ENCODE measurements at places on chromosomes 4 and X.

DNA sequence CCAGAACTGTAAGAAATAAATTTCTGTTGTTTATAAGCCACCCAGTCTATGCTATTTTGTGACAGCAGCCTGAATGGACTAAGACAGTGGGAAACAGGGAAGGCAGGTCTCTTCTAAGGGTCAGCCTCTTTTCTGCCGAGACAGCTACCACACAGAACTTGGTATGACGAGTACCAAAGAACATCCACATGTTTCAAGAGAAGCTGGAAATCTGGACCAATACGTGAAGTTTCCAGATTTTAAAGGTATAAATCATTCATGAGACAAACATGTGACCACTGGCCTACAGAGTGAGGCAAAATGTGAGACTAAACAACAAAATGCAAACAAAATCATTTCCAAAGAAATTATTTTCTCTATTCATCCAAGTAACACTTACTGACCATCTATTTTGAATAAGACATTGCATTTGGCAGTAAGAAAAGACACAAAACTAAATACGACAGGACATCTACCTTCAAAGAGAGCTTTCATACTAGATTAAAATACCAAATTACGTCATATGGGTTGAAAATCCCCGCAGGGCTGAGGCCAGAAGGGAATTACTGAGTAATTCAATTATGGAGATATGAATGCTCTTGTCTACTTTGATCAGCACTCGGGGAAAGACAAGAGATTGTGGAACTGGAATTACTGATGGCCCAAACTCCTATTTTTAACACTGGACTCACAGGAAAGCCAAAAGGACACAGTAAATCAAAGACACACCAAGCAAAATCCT lies 7.2 kb downstream of the SCARB2 start:
- DNase-seq: no peak

GRCh38 chr4:1945124-1945895 lies 63.5 kb downstream of the NELFA start:
- no peak for DNase-seq

- DNase-seq: no peak
These were observed 378.9 kb downstream of the SMARCA1 start for GRCh38 chrX:129144172-129145038.

- DNase-seq: no peak
These were observed 12.3 kb downstream of the CCDC160 start for GRCh38 chrX:134249241-134249640.

DNA sequence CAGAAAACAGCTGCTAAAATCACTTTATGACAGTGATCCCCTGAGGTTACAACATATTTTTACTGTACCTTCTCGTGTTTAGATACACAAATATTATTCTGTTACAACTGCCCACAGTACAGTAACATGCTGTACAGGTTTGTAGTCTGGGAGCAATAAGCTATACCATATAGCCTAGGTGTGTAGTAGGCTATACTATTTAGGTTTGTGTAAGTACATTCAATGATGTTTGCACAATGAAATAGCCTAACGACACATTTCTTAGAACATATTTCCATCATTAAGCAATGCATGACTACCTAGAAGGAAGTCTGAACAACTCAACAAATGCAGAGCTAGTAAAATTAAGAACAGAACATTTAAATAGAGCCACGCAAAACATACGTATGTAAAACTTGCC lies 112.7 kb downstream of the ZAR1 start:
- no peak for DNase-seq

DNA sequence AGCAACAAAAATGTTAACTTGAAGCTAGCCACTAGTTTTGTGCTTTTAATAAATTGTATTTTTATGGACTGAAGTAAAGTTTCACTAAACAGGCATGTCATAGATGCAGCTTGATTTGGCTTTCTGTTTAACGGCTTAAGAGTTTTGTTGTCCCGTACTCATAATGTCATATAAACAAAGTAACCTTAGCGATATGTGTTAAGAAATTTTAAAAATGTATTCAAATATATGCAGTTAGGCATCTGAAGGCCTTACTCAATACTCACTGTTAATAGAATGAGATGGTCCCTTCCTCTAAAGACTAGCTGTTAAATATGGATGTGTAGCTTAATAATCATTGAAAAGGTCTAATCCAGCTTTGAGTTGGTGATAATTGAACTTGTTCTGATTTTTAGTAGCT lies 1.0 kb upstream of the SCLT1 start:
- DNase-seq: no peak

GRCh38 chr4:21307709-21308108 lies 607.5 kb downstream of the PACRGL start:
- DNase-seq: no peak

GRCh38 chr4:1047976-1048772 lies 36.7 kb downstream of the FGFRL1 start:
- DNase-seq: no peak

DNA sequence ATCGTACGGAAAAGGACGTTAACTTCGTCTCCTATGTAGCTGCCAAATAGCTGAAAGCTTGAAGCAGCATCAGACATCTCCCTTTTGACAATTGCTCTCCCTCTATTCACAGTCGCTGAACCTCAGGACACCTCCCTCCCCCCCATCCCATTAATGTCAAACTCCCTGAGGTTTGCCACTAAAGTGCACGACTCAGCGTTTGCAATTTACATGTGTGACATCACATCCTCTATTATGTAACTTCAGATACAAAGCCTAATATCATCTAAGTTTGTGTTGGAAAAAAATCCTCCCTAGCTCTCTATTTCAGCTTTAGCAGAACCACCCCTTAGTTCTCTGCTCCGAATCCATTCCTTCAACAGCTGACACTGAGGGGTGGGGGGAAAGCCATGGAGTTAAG lies 5.5 kb upstream of the NR3C2 start:
- no peak for DNase-seq

DNA sequence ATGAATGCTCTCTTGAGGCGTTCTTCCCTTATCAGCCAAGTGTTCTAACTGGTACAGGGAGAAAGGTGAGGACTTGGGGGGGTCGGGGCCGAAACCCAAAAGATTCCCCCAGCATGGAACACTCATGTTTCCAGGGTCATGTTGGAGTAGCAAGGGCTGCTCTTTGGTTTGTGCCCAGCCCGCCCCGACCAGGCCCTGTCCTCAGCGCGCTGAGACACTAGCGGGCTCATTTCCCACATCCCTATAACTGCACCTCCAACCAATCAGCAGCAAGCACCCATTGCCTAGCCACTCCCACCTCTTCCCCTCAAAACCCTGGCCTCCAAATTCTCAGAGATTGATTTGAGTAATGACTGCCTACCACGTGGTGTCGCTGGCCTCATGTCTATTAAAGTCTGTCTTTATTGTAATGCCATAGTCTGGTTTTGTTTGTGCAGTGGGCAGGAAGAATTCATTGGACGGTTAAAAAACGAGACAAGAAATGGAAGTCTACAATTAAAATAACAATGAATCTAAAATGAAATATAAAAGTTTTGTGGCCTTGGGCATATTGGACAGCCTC lies 1928.4 kb downstream of the STIM2 start:
- no peak for DNase-seq

DNA sequence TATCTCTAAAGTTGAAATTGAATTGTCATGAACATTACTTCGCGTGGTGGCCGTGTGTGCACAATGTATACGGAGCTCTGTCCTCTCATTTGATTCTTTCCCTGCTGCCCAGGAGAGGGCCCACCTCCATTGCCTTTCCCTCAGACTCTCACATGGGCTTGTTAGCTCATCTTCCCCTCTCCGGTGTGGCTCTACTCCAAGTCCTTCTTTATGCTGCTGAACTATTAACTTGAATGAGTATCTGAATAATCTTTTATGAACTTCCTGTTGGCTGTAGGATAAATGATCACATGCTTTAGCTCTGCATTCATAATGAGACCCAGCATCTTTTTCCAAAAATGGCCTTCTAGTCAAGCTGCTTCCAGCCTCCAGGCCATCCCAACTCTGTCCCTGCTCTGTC lies 68.8 kb upstream of the CLNK start:
- peak; percentile 36 for DNase-seq

GRCh38 chrX:77749695-77750094 lies 36.3 kb downstream of the ATRX start:
- DNase-seq: no peak

GRCh38 chr4:115972967-115973366 lies 859.5 kb upstream of the NDST4 start:
- DNase-seq: no peak

- no peak for DNase-seq
These were observed 20.1 kb upstream of the MSANTD1 start for GRCh38 chr4:3228881-3229280.

GRCh38 chrX:115535844-115536243 lies 25.1 kb upstream of the PLS3 start:
- DNase-seq: no peak

DNA sequence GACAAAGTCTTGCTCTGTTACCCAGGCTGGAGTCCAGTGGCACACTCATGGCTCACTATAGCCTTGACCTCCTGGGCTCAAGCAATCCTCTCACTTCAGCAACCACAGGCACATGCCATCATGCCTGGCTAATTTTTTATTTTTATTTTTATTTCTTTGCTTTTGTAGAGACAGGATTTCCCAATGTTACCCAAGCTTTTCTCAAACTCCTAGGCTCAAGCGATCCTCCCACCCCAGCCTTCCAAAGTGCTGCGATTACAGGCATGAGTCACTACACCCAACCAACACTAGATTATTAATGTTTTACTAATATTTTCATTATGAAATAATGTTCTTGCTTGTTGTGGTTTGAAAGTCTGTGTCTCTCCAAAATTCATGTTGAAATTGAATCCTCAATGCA lies 5.2 kb upstream of the ACTRT1 start:
- no peak for DNase-seq

GRCh38 chrX:46326161-46326560 lies 219.1 kb downstream of the ZNF674 start:
- DNase-seq: no peak

DNA sequence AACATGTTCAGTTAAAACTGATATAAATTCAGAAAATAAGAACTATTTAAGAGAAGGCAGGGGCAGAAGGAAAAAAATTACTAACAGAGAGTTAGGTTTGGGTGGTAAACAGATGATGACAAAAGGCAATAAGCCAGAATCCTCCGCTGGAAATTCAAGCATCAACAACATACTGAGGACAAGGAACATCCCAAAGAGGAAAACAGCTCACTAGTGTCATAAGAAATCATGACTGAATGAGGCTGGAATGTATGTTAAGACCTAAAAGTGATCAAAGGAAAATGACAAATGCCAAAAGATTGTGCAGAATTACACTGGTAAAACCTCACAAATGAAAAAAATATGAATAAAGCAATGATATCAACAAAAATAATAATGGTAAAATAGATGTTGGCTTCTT lies 88.4 kb downstream of the WDFY3 start:
- DNase-seq: no peak

DNA sequence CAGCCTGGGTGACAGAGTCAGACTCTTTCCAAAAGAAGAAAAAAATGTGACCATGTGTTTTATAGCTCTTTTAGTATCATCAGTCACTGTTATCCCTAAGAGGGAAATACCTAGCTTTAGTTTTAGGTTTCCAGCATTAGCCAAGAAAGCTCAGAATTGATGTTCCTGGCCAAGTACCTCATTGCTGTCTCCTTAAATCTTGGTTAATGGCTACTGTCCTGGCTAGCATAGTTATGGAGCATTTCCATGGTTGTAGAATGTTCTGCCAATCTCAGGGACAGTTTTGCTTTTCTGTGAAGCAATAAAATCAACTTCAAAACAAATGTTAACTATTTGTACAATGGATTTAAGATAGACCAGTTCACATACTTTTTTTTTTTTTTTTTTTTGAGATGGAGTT lies 74.4 kb downstream of the HTT start:
- DNase-seq: no peak

- no peak for DNase-seq
These were observed 49.1 kb downstream of the APOOL start for GRCh38 chrX:85052636-85053343.

DNA sequence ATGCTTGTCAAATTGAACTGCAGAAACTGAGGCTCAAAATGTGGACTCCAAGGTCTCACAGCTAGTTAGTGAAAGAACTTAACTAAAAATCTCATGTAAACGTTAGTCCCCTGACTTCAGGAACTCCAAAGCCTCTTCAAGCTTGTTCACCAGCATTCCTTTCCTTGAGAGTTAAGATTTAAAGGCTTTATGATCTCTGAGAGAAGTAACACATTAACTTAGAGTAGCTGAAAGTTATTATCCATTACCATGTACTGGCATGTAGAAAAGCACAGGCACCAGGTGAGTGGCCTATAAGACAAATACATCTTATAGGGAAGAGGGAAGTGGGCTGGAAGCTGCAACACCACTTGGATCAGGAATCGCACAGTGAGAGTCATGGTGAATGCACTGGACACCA lies 15.3 kb downstream of the PARM1 start:
- no peak for DNase-seq

- DNase-seq: no peak
These were observed 112.3 kb upstream of the BCOR start for GRCh38 chrX:40209951-40210617.

DNA sequence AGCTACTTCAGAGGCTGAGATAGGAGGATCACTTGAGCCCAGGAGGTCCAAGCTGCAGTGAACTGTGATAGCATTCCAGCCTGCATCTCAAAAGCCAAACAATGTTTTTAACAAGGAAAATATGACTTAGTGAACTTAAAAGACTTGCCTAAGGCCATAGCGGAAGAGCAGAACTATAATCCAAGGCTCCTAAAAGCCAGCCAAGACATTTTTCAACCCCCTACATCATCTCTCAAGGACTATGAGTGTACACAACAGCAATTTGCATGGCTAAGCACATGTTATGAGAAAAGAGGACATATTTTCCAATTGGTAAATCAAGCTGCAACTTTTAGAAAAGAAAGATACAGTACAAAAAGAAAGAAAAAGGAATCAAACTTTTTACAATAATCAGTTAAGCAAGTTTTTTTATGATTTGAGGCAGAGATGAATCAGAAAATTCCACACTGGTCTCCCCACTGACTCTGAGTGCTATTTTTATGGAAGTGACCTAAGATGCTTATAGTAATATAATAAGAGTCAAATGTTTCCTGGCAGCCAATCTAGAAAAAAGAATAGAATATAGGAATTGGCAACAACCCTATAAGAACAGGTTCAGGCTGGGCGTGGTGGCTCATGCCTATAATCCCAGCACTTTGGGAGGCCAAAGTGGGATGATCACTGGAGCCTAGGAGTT lies 9.8 kb upstream of the ACOT9 start:
- DNase-seq: no peak

DNA sequence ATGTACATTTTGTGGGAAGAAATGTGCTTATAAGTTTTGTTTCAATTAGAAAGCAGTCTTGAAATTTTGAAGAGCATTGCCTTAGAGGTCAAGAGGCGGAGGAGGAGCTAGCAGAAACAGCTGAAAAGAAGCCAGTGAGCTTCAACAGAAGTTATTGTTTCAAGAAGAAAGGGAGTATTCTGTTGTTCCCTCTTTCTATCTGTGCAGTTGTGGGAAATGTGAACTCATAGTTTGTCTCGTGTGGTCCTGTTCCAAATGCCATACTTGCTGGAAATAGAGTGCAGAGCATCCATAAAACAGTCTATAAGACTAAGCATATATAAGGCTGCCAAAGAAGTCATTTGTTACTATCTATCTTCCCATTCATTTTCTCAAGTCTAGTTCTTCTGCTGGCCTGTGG lies 1015.7 kb downstream of the DMD start:
- DNase-seq: no peak
